ENCODE measurements at places on chromosomes 4 and X.

DNA sequence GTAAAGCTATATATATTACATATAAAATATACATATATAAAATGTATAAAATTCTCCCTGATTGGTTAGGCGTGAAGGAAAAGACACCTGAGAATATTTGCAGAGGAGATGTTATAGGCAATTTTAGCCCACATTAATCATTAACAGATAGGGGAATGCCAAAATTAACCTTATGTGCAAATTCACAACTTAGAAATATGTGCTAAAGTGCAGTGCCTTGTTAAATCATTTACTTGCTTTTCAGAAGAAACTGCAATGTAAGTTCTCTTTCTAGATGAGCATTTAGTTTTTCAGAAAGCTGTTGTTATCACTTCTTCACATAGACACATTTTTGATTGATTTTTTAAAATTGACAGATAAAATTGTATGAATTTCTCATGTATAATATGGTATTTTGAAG lies 5.6 kb downstream of the TASL start:
- DNase-seq: no peak

DNA sequence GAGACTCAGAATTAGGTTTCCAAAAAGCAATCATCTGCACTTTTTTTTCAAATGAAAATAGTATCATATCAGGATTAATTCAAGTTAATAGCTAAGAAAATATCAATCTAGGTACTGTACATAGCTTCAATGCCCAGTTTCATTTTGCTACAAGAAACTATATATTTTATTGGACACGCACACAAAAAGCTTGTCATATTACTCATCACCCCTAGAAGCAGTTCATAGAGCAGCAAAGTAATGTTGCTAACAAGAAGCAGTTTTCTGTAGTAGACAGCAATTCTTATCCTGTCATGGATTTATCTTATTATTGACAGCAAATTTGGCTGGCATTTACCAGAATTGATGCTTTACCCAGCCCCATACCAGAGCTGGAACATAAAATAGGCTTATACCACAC lies 52.3 kb upstream of the LSM6 start:
- no peak for DNase-seq

DNA sequence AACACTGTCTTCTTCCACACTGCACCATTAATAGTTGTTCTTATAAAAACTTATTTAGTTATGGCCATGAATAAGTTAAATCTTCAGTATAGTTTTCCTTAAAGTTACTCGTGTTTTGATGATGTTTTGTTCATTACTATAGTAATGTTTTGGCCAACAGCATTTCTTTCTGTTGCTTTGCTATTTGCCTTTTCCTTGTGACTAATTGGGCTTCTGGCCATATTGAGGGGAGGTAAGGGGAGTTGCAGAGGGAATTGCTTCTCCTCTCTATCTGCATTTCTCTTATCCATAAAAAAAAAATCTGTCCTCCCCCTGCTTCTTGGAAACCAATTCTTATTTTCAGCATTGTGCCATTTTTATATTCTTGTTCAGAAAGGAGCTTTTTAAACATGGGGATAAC lies 42.7 kb upstream of the ZCCHC12 start:
- peak; percentile 59 for DNase-seq

DNA sequence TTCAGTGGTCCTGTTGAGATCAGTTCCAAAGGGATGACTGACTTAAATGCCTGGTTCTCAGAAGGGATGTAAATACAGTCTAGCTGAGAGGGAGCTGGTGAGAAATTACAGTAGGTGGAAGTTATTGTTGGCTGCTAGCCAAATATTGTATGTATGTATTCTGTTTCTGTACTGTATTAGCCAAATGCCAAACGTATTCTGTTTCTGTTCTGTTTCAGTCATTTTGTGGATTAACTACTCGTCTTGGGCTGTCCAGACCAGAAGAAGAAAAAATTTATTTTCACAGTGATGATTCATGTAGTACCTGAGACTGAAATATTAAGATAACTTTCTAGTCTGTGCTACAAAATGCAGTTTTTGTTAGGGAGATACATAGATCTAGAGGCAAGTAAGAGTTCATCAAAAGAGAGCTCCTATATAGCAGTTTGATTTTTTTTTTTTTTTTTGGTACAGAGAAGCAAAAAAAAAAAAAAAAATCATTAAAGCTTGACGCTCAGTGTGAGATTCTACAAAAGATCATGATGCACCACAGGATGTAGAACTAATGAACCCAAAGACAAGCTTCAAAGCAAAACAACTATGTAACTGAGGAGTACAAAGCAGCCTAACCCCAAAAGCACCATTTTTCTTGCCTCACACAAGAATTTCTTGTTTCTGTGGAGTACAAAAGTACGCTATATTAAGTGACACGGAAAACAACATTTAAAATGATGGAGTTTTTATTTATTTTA lies 54.8 kb downstream of the CASP6 start:
- no peak for DNase-seq

Data from fibroblast of mammary gland (primary cell).